Activated naive CD4-positive, alpha-beta T cell treated with anti-CD3 and anti-CD28 coated beads, Interleukin-2, amount 10 ng/mL, durations not matched to agents 5 hours and 36 hours (primary cell): ENCODE measurements at places on chromosomes 5 and 9. TPM values are rescaled to one million over a fixed set of nuclear protein-coding genes. Genes with fewer than 3 reads are reported as not detected.

Gene ANKDD1B
- total RNA-seq: 0.23 TPM

Gene SLC9A3
- total RNA-seq: 1.8 TPM

Gene GRM6
- total RNA-seq: not detected

Gene PCDHGC4
- not detected for total RNA-seq

Gene CDHR2
- 1.9 TPM for total RNA-seq

Gene NUTM2F
- total RNA-seq: not detected

Gene IL4
- 0.55 TPM for total RNA-seq

Gene LHFPL2
- 0.19 TPM for total RNA-seq

Gene ENDOG
- total RNA-seq: 22.2 TPM

Gene DPP7
- 276 TPM for total RNA-seq
